ENCODE measurements at places on chromosomes 3 and 15. TPM values are rescaled to one million over a fixed set of nuclear protein-coding genes. Genes with fewer than 3 reads are reported as not detected.

C3orf70 gene
- 0.14 TPM for total RNA-seq

PPP2R3A gene
- total RNA-seq = 7.0 TPM

MLF1 gene
- 12.9 TPM for total RNA-seq

TMEM45A gene
- total RNA-seq = 104 TPM

SLC12A1 gene
- total RNA-seq = not detected

CYP1A2 gene
- not detected for total RNA-seq

NEK10 gene
- total RNA-seq = 15.8 TPM

DAZL gene
- not detected for total RNA-seq

EFCC1 gene
- total RNA-seq = not detected

ATP13A5 gene
- total RNA-seq = not detected

SENP5 gene
- 46.2 TPM for total RNA-seq

CCDC39 gene
- not detected for total RNA-seq

UROC1 gene
- not detected for total RNA-seq

DPPA2 gene
- not detected for total RNA-seq

GALNT15 gene
- total RNA-seq = 20.2 TPM

SUCLG2 gene
- total RNA-seq = 74.5 TPM

CHCHD6 gene
- 14.3 TPM for total RNA-seq

ALDH1A3 gene
- 51.5 TPM for total RNA-seq

TEX55 gene
- total RNA-seq = not detected

PLCL2 gene
- total RNA-seq = 7.4 TPM

SLC22A13 gene
- total RNA-seq = 0.28 TPM

RARB gene
- total RNA-seq = 10.3 TPM

MYO5C gene
- total RNA-seq = 0.09 TPM

GOLGA8J gene
- total RNA-seq = not detected

TGM4 gene
- total RNA-seq = not detected

ZNF501 gene
- 4.0 TPM for total RNA-seq

PRR23E gene
- total RNA-seq = not detected

PRR20G gene
- not detected for total RNA-seq

MYZAP gene
- 0.18 TPM for total RNA-seq

FANCD2OS gene
- total RNA-seq = not detected

PLCB2 gene
- total RNA-seq = under 0.01 TPM

PPP1R14D gene
- not detected for total RNA-seq

CAPN3 gene
- total RNA-seq = 1.7 TPM

PLA2G4D gene
- total RNA-seq = not detected

ISG20 gene
- 4.8 TPM for total RNA-seq

SLC6A20 gene
- not detected for total RNA-seq

ITGA11 gene
- total RNA-seq = 55.0 TPM

TRIM42 gene
- not detected for total RNA-seq

C3orf52 gene
- total RNA-seq = 10.5 TPM

SLC24A5 gene
- not detected for total RNA-seq

SERPINI2 gene
- not detected for total RNA-seq

IL17RD gene
- total RNA-seq = 1.1 TPM

CCNDBP1 gene
- 54.5 TPM for total RNA-seq

HRG gene
- under 0.01 TPM for total RNA-seq

SUSD5 gene
- 3.6 TPM for total RNA-seq

SLC35G2 gene
- total RNA-seq = 8.2 TPM

CHL1 gene
- 2.6 TPM for total RNA-seq

SPINT1 gene
- 0.18 TPM for total RNA-seq

ALCAM gene
- 63.6 TPM for total RNA-seq

CDC25A gene
- 1.3 TPM for total RNA-seq

MESP1 gene
- total RNA-seq = 0.28 TPM

ZIC1 gene
- total RNA-seq = not detected

LOXL1 gene
- total RNA-seq = 65.4 TPM

FETUB gene
- total RNA-seq = not detected

SLC6A1 gene
- not detected for total RNA-seq

CCR3 gene
- total RNA-seq = not detected

HCN4 gene
- not detected for total RNA-seq

MST1R gene
- total RNA-seq = 0.14 TPM
